ENCODE measurements at places on chromosomes 2 and 18.

DNA sequence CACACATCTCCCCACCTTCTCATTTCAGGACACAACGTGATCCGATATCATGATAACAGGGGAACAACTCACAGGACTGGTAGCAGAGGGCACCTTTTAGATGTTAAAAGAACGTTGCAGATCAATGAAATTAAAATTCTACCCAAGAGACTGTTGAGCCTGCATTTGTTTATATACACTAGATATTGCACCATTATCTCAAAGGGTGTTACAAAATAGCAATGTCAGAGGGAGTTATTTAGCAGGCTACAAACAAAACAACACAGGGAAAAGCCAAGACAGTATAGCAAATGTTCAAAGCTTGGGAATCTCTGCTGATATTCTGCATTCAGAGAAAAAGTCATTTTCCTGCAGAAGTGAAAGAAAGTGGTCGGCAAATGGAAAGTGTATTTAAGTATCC is 139.5 kb downstream of the MYO5B start:
- DNase-seq = no peak

- peak; percentile 24 for DNase-seq
Measured at GRCh38 chr2:9693196-9693491, 62.3 kb upstream of the YWHAQ start.

GRCh38 chr2:75519843-75520242 is 40.9 kb downstream of the EVA1A start:
- no peak for DNase-seq

DNA sequence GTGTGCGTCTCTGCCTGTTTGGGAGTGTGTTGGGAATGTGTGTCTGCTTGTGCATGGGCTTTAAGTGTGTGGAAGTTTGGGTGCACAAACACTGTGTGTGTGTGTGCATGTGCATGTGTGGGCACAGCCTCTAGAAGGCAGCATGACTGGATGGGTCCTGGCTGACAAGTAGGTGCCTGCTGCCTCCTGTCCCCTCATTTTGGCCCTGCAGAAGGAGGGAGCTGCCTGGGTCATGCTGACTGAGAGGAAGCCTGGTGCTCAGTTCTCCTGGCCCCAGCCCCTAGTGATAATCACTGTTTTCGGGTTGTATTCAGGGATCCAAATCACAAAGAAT is 34.1 kb downstream of the GLI2 start:
- DNase-seq = peak; percentile 5

- DNase-seq = no peak
Measured at GRCh38 chr2:224060783-224061482, 21.8 kb upstream of the SERPINE2 start.

GRCh38 chr2:174763780-174764179 is 492 bp downstream of the CHRNA1 start:
- DNase-seq = no peak

GRCh38 chr2:240143276-240143675 is 2.8 kb upstream of the OTOS start:
- DNase-seq = no peak

GRCh38 chr2:155125585-155126230 is 427.2 kb downstream of the KCNJ3 start:
- no peak for DNase-seq

DNA sequence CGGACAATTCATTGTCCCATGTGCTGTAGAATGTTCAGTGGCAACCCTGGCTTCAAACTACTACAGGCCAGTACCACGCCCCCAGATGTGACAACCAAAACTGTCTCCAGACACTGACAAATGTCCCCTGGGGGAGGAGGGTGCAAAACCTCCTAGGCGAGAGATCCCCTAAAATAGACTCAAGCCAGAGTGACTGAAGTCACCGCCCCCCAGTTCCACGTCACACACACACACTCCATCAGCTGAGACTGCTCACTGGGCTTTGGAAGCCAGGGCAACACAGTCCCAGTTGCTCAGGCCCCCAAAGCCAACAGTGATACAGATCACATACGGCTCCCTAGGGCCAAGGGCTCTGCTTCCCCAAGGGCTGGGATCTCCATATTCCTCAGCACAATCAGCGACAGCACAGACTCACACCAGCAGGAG is 19.1 kb downstream of the HDAC4 start:
- DNase-seq = peak; percentile 79

- no peak for DNase-seq
Measured at GRCh38 chr2:148096012-148096411, 75.1 kb downstream of the MBD5 start.

GRCh38 chr2:233343171-233343705 is 11.1 kb upstream of the DGKD start:
- no peak for DNase-seq

- DNase-seq = no peak
Measured at GRCh38 chr2:31141443-31142085, 3.3 kb upstream of the GALNT14 start.

DNA sequence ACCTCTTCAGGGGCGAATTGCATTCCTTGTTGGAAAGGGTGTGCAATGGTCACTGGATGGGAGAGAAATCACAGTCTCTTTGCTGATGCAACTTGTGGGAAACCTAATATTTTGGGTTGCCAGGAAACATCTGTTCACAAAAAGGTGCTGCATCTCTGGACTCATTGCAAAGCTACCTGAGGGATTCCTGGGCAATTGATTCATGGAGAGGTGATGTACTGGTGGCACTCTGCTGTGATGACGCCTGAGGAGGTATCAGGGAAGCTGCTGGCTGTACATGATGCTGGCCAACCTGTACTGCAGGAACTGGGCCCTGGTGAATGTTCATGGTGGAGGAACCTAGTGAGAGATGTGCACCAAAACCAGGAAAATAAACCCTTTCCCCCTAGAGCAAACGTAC is 516.0 kb upstream of the SPHKAP start:
- DNase-seq = no peak

GRCh38 chr2:71756280-71756906 is 303.0 kb downstream of the DYSF start:
- no peak for DNase-seq

DNA sequence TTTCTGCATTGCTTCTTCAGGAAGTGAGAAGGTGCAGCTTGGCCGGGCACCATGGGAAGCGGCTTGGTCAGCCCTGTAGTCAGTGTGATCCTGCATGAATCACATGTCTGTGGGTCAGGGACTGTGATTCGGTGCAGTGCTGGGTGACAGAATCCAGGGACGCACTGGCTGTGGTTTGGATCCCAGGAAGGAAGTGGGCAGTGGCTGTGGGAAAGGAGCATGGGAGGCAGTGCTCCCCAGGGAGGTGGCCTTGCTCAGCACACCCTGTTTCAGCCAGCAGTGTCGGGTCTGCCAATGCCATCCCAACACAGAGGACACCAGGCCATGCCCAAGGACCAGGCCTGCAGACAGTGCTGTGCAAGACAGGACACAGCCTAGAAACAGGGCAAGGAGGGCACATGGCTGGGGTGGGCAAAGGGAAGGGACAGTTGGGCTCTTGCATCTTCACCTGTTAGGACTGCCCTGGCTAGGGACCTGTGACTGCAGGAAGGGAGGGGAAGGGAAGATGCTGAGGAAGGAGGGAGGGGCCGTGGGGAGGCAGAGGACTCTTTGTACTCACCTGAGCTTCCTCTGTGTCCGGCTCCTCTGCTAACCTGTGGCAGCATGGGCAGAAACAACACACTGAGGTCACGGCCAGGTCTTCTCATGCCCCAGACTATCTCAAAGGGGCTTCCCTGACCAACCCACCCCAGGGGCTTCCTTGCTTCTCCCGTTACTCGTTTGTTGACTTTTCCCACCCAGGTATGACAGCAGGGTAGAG is 37.2 kb upstream of the DNMT3A start:
- DNase-seq = no peak

GRCh38 chr2:151922845-151923666 is 94.8 kb upstream of the ARL5A start:
- DNase-seq = peak; percentile 56

- no peak for DNase-seq
Measured at GRCh38 chr18:56861244-56861643, 210.1 kb downstream of the WDR7 start.

GRCh38 chr2:216694082-216694825 is 1.1 kb downstream of the IGFBP5 start:
- DNase-seq = no peak

DNA sequence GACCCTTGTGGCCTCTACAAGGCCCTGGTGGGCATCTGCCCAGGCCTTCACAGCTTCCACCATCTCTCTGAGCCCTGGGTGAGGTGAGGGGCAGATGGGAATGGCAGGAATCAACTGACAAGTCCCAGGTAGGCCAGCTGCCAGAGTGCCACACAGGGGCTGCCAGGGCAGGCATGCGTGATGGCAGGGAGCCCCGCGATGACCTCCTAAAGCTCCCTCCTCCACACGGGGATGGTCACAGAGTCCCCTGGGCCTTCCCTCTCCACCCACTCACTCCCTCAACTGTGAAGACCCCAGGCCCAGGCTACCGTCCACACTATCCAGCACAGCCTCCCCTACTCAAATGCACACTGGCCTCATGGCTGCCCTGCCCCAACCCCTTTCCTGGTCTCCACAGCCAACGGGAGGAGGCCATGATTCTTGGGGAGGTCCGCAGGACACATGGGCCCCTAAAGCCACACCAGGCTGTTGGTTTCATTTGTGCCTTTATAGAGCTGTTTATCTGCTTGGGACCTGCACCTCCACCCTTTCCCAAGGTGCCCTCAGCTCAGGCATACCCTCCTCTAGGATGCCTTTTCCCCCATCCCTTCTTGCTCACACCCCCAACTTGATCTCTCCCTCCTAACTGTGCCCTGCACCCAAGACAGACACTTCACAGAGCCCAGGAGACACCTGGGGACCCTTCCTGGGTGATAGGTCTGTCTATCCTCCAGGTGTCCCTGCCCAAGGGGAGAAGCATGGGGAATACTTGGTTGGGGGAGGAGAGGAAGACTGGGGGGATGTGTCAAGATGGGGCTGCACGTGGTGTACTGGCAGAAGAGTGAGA is 2.0 kb downstream of the PROC start:
- no peak for DNase-seq

DNA sequence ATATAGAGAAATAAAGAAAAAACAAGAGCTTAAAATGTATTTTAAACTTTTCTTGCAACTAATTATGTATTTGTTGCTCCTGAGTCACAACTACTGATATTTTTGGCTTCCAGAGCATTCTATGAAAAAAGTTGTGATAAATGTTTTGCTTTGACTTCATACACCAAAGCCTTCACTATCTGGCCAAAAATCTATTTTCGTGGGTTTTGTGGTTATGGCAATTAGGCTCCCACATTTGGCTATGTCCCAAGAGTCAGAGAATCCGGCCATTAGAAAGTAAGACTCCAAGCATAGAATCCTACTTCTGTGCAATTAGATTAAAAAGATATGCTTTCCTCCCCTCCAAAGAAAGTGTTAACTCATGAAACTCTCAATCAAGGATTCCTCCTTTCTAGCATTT is 1456.1 kb upstream of the ACVR2A start:
- DNase-seq = no peak

DNA sequence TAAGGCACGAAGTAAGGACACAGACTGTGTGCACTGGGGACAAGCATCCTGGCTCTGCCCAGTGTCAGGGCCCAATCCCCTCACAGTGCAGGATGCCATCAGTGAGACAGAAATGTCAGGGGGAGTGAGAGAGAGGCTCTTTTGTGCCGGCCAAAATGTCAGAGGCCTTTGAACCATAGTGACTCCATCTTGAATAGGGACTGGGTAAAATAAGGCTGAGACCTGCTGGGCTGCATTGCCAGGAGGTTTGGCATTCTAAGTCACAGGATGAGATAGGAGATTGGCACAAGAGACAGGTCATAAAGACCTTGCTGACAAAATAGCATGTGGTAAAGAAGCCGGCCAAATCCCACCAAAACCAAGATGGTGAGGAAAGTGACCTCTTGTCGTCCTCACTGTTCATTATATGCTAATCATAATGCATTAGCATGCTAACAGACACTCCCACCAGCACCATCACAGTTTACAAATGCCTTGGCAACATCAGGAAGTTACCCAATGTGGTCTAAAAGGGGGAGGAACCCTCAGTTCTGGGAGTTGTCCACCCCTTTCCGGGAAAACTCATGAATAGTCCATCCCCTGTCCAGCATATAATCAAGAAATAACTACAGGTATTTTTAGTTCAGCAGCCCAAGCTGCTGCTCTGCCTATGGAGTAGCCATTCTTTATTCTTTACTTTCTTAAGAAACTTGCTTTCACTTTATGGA is 337.4 kb downstream of the LPIN1 start:
- no peak for DNase-seq

GRCh38 chr18:55069497-55069896 is 110.2 kb upstream of the CCDC68 start:
- DNase-seq = peak; percentile 34

DNA sequence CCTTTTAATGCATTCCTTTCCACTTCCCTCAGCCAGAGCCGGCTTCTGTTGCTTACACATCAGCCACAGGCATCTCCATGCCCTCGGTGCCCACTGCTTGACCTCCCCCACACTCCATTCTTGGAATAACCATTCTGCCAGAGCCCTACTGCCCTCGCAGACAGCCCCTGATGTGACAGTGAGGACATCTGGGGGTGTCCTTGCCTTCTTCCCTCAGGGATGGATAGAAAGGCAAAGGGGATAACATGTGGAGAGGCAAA is 6.4 kb upstream of the NPPC start:
- no peak for DNase-seq

- no peak for DNase-seq
Measured at GRCh38 chr2:146804288-146804687, 1040.5 kb upstream of the ACVR2A start.

GRCh38 chr18:4360221-4360715 is 94.8 kb downstream of the DLGAP1 start:
- DNase-seq = no peak

GRCh38 chr2:70233926-70234325 is 14.5 kb downstream of the TIA1 start:
- no peak for DNase-seq

DNA sequence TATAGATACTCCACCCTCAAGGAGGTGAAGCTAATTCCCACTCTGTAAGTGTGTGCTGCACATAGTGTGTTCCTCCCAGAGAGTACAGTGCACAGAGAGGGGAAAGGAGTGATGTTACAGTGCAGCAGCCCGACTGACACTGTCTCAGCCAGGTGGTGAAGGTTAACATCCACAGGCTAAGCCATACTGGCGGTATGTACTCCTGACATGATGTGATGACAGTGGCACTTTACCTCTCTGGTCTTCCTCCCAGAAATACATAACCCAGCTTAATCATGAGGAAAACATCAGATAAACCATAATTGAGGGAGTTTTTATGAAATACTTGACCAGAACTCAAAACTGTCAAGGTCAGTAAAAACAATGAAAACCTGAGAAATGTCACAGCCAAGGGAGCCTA is 107.1 kb downstream of the RAB3GAP1 start:
- DNase-seq = no peak

- no peak for DNase-seq
Measured at GRCh38 chr2:235723811-235724465, 230.1 kb downstream of the AGAP1 start.

GRCh38 chr2:52639692-52640091 is 1127.9 kb upstream of the CHAC2 start:
- DNase-seq = no peak

DNA sequence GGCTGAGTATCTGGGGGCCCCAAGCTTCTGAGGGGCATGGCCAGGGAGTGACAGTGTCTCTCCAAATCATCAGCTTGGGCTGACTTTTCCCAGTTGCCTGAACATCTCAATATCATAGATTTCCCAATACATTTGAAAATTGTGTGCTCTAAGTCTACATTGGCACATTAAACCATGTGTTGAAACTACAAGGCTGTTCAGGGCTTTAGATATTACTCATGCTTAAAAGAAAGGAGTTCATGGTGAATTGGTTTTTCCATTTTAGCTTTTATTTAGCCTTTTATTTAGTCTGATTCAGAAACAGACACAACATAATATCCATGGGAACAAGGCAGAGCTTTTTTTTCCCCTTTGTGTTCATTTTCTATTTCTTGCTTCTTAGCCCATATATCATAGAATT is 49.9 kb upstream of the GALR1 start:
- DNase-seq = no peak
